ENCODE measurements at places on chromosomes 2 and 18. TPM values are rescaled to one million over a fixed set of nuclear protein-coding genes. Genes with fewer than 3 reads are reported as not detected.

KCNG2 gene
- total RNA-seq = 0.19 TPM

GORASP2 gene
- total RNA-seq = 33.5 TPM

COL6A3 gene
- 664 TPM for total RNA-seq

ICOS gene
- total RNA-seq = not detected

TIA1 gene
- 69.9 TPM for total RNA-seq

Data from regular cardiac myocyte (primary cell).